RWPE2 (cell line): ENCODE measurements at places on chromosomes 13 and 19.

- H3K4me1 ChIP-seq = peaks cover 5% of the 10 kb centered on the region
- DNase-seq = no peak
- H3K36me3 ChIP-seq = peaks cover 39% of the 10 kb centered on the region
- peak overlapping the region; percentile 87 for H3K4me3 ChIP-seq
These were observed 616 bp downstream of the HNRNPUL1 start for GRCh38 chr19:41264581-41265394.

GRCh38 chr13:30463787-30464495 is 1.8 kb downstream of the HMGB1 start:
- peaks cover 21% of the 10 kb centered on the region for H3K4me1 ChIP-seq
- no peak for DNase-seq
- no peaks in the 10 kb centered on the region for H3K27me3 ChIP-seq
- peak overlapping the region; percentile 53 for H3K4me3 ChIP-seq
- peaks cover 39% of the 10 kb centered on the region for H3K36me3 ChIP-seq

DNA sequence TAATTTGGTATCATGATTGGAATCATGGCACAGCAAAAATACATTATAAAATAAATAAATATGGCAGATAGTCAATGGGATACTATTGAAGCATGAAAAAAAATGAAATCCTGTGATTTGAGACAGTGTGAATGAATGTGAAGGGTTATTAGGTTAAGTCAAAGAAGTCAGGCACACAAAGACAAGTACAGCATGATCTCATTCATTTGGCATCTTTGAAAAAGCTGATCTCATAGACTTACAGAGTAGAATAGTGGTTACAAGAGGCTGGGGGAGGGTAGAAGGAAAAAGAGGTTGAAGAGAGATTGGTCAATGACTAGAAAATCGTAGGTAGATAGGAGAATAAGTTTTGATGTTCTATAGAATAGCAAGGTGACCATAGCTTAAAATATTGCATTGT is 295.1 kb upstream of the SLITRK5 start:
- no peaks in the 10 kb centered on the region for H3K4me1 ChIP-seq
- H3K27ac ChIP-seq = no peak overlapping the region
- H3K36me3 ChIP-seq = no peaks in the 10 kb centered on the region
- no peak overlapping the region for H3K4me3 ChIP-seq
- no peak for DNase-seq
- H3K27me3 ChIP-seq = no peaks in the 10 kb centered on the region

DNA sequence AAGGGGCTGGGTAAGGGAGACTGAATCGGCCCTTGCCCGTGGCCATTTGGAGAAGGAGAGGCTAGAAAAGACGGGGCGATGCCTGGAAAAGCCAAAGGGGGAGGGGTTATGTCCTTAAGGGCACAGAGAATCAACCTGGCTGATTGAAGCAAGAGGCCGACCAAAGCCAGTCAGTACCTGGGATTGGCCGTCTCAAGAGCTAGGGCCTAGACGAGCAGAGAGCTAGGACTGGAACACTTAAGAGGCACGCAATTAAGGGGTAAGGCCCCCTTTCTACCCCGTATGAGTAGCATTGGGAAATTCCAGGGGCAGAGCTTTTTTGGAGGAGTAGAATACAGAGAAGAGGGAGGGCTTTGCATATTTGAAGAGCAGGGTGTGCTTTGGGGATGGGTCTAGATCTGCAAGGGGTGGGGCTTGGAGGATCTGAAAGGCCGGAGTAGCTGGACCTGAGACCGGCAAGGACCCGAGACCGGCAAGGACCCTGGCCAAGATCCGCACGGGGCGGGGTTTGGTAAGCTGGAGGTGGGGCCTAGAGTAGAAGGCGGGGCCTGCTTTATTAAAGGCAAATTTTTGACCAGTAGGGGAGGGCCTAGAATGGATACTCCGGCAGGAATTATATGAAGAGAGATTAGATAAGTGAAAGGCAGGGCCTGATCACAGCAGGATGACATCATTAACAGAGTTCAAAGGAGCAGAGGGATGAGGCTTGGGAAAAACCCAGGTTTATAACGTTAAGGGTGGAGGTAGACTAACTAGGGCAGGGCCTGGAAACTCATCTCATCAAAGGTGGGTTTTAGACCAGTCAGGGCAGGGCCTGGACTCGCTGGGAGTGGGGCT is 10.7 kb upstream of the CACNG6 start:
- no peaks in the 10 kb centered on the region for H3K4me1 ChIP-seq
- peak overlapping the region; percentile 90 for H3K27ac ChIP-seq
- DNase-seq = peak; percentile 91
- H3K27me3 ChIP-seq = no peaks in the 10 kb centered on the region

DNA sequence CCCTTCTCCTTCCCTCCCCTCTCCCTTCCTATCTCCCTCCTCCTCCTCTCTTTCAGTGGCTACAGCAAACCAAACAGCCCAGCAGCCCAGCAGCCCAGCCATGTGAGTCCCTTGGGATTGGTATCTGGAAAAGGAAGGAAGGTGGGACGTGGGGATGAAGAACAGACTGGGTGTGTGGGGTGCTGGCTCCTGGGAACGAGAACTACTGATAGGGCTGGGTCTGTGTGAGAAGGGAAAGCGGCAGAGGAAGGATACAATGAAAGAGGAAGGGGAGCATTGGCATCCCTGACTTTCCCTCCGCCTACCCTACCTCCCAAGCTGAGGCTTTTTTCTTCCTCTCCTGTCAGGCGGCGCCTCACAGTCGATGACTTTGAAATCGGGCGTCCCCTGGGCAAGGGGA is 863 bp downstream of the AURKC start:
- H3K36me3 ChIP-seq = no peaks in the 10 kb centered on the region
- H3K27ac ChIP-seq = no peak overlapping the region
- no peak overlapping the region for H3K4me3 ChIP-seq

- DNase-seq = no peak
- H3K27ac ChIP-seq = no peak overlapping the region
- H3K36me3 ChIP-seq = no peaks in the 10 kb centered on the region
- H3K27me3 ChIP-seq = no peaks in the 10 kb centered on the region
These were observed 231.4 kb downstream of the KLF12 start for GRCh38 chr13:73902847-73903246.

DNA sequence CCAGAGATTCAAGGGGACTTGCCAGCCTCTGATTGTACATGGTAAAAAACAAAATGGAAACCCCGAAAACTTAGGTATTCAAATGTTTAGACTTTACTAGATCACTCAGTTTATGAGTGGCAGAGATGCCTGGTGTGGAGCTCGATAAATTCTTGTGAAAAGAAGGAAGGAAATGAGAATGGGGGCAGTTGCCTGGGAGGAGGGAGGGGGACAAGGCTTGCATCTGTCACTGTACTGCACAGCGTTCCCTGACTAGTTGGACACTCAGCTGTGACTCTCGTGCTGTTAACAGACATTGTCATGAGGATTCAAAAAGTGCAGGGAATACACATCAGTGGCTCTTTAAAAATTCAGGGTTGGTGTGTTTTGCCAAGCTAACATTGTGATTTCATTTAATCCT is 232.9 kb downstream of the ZIC5 start:
- H3K27ac ChIP-seq = no peak overlapping the region
- no peaks in the 10 kb centered on the region for H3K27me3 ChIP-seq
- no peak for DNase-seq
- H3K4me1 ChIP-seq = no peaks in the 10 kb centered on the region

DNA sequence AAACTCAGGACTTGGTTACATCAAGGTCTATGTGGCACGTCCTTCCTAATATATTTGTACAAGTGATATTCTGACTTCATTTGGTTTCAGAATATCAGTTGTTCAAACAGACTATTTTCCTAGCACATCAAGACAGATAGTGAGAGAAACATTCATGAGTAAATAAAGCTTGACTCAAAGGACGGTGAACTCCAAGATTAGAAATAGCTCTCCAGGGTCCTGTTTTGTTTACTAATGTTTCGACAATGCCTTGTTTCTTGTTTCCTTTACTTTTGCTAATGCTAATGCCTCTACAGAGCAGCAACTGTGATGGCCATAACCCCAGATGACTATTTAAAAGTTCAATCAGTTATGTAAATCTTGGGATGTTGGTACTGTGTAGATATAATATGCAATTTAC is 313.9 kb downstream of the KLF12 start:
- no peak overlapping the region for H3K27ac ChIP-seq
- no peaks in the 10 kb centered on the region for H3K27me3 ChIP-seq
- no peak overlapping the region for H3K4me3 ChIP-seq
- DNase-seq = no peak
- no peaks in the 10 kb centered on the region for H3K36me3 ChIP-seq

GRCh38 chr13:97798171-97798821 is 155.2 kb upstream of the IPO5 start:
- no peaks in the 10 kb centered on the region for H3K27me3 ChIP-seq
- no peak for DNase-seq
- H3K27ac ChIP-seq = no peak overlapping the region
- no peak overlapping the region for H3K4me3 ChIP-seq
- no peaks in the 10 kb centered on the region for H3K4me1 ChIP-seq
- H3K36me3 ChIP-seq = no peaks in the 10 kb centered on the region

DNA sequence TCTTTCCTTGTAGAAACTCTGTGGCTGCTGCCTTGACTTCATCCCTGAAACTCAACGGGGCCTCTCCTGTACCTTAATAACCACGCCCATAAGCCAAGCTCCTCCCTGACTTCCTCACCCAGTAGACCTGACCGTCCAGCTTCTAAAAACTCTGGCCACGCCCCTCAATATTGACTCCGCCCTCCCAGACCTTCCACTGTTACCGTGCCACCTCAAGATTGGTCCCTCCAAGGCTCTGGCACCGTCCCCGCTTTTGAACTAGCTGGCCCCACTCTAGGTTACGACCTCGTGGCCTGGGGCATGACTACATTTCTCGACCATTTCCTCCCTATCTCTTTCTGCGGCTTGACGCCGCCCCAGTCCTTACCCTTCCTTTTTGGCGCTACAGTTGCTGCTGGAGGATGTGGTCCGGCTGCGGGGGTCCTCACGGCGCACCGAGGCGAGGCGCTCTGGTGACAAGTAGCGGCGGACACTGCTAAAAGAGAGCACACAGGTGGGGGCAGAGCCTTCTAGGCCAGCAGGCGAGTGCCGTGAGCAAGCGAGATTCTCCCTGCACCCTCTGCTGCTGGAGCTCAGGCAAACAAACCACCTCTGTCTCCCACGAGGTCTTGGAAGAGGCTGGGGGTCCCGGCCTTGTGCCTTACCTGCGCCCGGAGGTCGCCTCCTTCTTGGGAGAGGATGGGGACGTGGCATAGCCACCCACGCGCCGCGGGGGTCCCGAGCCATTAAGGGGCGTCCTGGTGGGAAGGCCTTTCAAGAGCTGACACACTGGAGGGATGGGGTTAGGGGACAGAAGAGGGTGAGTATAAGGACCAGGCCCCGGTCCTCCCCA is 2.3 kb upstream of the EML2 start:
- peaks cover 19% of the 10 kb centered on the region for H3K4me1 ChIP-seq
- H3K4me3 ChIP-seq = peak overlapping the region; percentile 21
- H3K27me3 ChIP-seq = no peaks in the 10 kb centered on the region
- peaks cover 8% of the 10 kb centered on the region for H3K36me3 ChIP-seq

DNA sequence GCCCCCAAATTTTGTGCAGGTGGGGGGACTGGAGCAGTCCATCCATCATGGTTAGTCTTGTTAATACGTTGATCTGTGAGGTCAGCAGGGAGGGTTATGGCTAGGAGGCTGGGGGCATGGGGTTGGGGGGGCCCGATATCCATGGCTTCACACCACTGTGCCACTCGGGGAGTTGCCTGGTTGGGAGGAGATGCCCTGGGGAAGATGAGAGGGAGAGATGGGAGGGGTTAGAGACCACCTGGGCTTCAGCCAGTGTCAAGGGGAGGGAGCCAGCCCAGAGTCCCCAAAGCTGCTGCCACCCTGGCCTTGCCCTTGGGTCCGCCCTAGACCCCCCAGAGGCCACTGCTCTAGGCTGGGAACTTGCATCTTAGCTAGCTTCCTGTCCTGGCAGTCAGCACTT is 1.8 kb upstream of the DMPK start:
- peaks cover 25% of the 10 kb centered on the region for H3K36me3 ChIP-seq
- H3K4me3 ChIP-seq = no peak overlapping the region
- H3K27me3 ChIP-seq = no peaks in the 10 kb centered on the region
- DNase-seq = no peak

- H3K27me3 ChIP-seq = no peaks in the 10 kb centered on the region
- no peak overlapping the region for H3K27ac ChIP-seq
- no peaks in the 10 kb centered on the region for H3K4me1 ChIP-seq
These were observed 2604.5 kb upstream of the PCDH20 start for GRCh38 chr13:64020126-64020525.

GRCh38 chr19:52331757-52332156 is 4.3 kb upstream of the ZNF610 start:
- H3K4me3 ChIP-seq = no peak overlapping the region
- H3K27me3 ChIP-seq = no peaks in the 10 kb centered on the region
- H3K27ac ChIP-seq = no peak overlapping the region

DNA sequence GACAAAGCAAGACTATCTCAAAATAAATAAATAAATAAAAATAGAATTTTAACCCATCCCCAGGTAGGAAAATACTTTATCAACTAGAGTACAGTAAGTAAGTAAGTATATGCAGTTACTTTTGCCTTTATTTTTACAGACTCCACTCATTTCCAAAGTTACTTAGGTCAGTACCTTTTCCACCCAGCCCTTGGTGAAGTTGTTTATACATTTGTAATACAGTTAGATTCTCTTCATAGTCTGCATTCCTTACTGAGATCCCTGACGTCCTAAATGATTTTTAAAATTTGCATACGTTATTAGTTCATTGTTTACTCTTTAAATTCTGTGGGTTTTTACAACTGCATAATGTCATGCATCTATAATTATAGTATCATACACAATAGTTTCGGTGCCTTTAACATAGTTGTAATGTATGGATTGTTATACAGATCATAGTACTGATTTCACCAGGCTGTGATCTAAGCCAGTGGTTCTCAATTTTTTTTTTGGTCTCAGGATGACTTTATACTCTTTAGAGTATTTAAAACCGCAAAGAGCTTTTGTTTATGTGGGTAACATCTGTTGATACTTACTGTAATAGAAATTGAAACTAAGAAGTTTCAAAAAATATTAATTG is 10.4 kb downstream of the SETDB2 start:
- H3K4me1 ChIP-seq = peaks cover 7% of the 10 kb centered on the region
